CD4-positive, alpha-beta T cell treated with Interleukin-4 for 4 hours (primary cell): ENCODE measurements at places on chromosomes 7 and 10.
A peak's percentile ranks its signal among the peaks of the same experiment; 100 is the strongest.

- DNase-seq, result no peak
Measured at GRCh38 chr7:47709451-47709850, 127.5 kb upstream of the TNS3 start.

GRCh38 chr7:131226514-131226865 is 101.2 kb upstream of the MKLN1 start:
- DNase-seq, result no peak

DNA sequence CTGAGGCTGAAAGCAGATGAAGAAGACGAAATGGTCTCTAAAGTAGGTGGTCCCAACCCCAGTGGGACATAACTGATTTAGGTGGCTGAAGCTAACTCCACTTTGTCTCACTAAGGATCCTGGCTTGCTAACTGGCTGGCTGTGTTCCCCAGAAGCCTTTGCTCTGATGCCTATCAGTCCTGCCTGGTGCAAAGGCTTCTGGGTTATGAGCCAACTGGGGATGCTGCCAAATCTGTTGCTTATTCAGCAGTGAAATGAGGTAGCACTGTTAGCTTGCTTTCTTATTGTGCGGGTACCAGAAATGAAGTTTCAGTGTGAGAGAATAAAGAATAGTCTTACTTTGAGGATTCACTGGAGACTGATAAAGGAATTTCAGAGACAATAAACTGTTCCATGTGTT is 18.1 kb downstream of the PRKG1 start:
- no peak for DNase-seq

DNA sequence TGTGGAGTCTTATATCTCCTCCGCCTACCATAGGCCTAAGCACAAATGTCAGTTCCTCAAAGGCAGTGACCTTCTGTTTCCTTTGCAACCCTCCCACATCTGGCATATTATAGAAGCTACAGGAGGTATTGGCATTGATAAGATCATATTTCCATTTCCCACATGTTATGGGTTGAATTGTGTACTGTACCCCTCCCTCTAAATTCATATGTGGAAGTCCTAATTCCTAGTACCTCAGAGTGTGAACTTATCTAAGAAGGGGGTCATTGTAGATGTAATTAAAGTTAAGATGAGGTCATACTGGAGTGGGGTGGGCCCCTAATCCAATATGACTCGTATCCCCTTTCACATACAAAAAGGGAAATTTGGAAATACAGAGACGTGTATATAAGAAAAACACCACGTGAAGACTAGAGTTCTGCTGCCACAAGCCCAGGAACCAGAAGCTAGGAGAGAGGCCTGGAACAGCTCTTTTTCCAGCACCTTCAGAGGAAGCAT is 6.1 kb upstream of the LAMB4 start:
- DNase-seq, result no peak

- DNase-seq, result no peak
Measured at GRCh38 chr7:129150199-129150996, 5.9 kb downstream of the TSPAN33 start.

- no peak for DNase-seq
Measured at GRCh38 chr10:29472301-29473086, 162.3 kb downstream of the SVIL start.

- no peak for DNase-seq
Measured at GRCh38 chr7:130950054-130950453, 216.0 kb upstream of the KLF14 start.

GRCh38 chr10:95697429-95697828 is 3.7 kb upstream of the TCTN3 start:
- DNase-seq, result peak; percentile 5
